Mammary epithelial cell (primary cell): ENCODE measurements at places on chromosomes 1 and 21.

DNA sequence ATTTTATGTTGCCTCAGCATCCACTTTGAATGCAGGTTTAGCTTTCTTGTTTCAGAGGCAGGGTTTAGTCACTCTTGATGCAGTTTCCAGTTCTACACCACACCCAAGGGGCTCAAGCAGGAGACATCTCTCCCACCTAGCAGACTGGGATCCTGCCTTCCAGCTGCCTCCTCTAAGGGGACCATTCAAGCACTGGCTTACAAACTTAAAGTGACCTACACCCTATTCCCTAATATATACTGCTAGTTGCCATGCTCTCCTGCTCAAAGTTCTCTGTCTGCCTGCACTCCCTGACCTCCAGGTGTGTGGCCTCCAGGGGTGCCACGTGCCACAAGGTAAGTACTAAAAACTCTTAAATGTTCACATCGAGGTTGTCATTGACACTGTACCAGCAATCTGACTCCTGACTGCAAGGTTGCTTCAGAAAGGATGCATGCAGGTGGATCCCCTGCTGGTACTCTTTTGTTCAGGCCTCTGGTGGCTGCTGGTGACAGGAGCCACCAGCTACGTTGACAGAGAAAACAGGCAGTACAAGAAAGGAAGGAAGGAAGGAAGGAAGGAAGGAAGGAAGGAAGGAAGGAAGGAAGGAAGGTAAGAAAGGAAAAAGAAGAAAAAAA, 185.9 kb downstream of the COQ8A start:
- no peak for DNase-seq

DNA sequence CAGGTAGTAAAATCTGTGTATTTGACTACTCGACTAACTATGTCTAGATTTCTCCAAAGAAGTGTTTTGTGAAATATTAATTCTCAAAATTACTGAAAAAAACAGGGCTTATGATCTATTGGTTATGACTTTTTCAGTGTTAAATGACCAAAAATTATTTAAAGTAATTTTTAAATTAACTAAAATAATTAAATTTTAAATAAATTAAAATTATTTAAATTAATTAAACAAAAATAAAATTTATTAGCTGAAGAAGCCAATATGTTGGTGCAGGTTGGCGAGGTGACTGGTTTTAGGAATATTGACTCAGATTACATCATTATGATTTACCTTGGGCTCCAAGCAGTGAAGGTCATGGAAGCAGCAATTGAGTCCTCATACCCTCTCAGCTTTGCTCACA, 483.2 kb downstream of the PTPRC start:
- no peak for DNase-seq

- DNase-seq = no peak
Observed at GRCh38 chr1:111775966-111776365, 20.3 kb downstream of the DDX20 start.

DNA sequence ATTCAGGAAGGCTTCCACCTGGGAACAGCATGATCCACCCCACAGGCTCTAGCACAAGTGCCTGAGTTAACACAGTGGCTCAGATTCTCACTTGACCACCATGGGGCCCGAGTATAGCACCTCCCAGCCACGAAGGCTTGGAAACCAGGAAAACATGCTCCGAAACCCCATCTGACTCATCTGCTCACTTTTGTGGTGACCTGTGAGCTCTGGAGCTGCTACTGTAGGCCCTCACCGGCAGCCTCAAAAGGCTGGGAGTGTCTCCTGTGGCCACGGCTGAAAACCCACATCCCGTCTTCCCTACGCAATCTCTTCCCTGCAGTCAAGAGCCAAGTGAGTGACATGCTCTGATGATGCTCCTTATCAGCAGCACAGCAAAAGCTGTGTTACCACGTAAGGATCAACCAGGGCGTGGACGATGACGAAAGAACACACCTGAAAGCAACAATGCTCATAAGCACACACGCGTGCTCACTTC, 81.4 kb downstream of the TGFBR3 start:
- peak; percentile 92 for DNase-seq

GRCh38 chr1:173038875-173039554, 11.7 kb downstream of the TNFSF18 start:
- no peak for DNase-seq

- no peak for DNase-seq
Observed at GRCh38 chr1:108819878-108820277, 37.0 kb downstream of the AKNAD1 start.

- DNase-seq = no peak
Observed at GRCh38 chr21:32007456-32007855, 134.6 kb downstream of the HUNK start.

GRCh38 chr1:221366495-221367110, 375.3 kb downstream of the DUSP10 start:
- no peak for DNase-seq

GRCh38 chr1:35261412-35262120, 6.9 kb upstream of the ZMYM4 start:
- DNase-seq = no peak

DNA sequence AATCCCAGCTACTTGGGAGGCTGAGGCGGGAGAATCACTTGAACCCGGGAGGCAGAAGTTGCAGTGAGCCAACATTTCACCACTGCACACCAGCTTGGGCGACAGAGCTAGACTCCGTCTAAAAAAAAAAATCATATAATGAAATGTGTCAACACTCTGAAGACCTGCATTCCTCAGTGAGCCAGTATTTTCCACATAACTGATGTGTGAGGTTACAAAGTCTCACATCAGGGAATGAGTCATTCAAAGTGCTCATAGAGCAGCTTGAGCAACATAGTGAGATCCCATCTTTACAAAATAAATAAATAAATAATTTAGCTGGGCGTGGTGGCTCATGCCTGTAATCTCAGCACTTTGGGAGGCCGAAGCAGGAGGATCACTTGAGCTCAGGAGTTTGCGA, 65.5 kb downstream of the CASZ1 start:
- DNase-seq = peak; percentile 86

GRCh38 chr1:56758794-56759193, 60.4 kb downstream of the FYB2 start:
- peak; percentile 2 for DNase-seq

GRCh38 chr1:11283151-11283550, 10.2 kb downstream of the UBIAD1 start:
- no peak for DNase-seq

DNA sequence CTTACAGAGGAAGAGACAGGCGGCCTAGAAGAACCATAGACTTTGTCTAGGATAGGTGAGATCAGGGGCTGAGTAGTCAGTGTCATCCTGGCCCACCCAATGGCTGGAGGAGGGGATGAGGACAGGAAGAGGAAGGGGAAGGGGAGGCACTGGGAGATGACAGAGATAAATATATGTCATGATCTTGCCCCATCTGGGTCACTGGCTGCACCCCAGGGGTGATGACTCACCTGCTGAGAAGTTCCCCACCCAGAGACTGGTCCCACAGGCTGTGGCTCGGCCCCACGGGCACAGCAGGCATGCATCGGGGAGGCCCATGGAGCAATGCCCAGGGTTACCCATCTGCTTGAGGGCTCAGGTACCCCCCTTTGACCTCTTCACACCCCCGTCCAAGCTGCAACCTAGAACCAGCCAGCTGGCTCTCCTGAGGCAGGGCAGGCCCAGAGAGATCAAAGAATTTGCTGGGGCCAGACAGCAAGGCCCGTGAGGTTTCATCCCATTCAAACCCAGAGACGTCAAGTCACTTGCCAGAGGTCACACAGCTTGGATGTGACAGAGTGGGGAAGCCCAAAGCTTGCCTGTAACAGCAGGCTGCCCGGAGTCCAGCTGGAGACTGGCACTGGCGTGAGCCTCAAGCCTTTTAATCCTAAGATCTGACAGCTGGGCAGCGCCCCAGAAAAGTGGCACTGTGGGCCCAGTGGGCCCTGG, 34.7 kb upstream of the CASZ1 start:
- DNase-seq = peak; percentile 65

DNA sequence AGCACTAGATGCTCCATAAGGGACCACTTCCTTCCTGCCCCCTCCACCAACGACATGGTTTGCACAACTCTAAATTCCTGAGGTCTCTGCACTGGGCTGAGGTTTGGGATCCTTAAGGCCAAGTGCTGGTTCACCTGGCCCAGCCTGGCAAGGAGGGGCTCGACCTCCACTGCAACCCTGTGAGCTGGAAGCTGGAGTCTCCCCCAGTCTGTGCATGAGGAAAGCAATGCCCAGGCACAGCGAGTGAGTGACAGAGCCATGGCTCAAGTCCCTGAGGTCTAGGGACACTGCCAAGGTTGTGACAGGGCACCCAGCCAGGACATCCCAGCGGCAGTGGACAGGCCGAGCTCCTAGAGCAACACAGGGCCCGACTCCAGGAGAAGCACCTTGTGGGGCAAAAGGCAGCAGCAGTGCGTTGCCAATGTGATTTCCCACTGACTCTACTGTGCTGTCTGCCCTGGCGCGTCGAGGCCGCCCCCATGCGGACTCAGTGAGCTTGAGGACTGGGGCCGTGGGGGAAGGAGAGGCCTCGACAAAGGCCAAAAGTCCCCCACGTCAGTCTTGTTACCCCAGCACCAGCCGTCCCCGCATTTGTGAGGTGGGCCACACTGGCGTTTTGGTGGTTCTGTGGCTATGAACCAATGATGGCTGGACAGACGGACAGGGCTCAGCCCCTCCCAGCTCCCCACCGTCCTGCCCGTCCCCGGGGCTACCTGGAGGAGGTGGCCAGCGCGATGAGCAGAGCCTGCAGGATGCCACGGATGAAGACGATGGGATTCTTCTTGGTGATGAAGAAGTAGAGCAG, 30.0 kb downstream of the PODN start:
- DNase-seq = no peak

DNA sequence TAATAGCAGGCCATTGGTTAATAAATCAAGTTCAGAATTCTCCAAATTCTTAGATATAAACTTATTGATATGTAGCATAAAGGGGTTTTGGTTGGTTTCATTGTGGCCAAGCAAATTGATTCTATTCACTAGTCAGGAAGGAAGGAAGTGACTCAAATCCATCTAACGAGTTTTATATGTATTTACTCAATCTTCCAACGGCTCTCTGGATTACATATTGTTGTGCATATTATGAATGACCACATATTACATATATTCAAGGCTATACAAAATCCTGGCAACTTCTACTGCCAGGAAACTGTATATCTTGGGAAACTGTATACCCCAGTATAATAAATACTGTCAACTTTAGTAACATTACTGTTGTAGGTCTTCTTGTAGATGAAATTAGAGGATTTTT, 20.1 kb upstream of the PDE4B start:
- DNase-seq = no peak

DNA sequence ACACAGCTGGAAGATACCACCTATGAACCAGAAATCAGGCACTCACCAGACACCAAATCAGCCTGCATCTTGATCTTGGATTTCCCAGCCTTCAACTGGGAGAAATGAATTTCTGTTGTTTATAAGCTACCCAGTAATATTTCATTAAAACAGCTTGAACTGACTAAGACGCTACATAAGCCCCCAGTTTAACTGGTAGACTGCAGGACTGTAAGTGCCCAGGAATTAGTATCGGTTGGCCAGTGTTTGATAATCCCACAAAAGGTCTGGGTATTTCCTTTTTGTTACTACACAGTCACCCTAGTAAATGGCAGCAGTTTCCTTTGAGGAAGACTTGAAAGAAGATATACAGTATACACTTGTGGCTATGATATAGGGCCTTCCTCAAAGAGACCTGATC, 7.3 kb upstream of the SLC35D1 start:
- no peak for DNase-seq

GRCh38 chr1:172450524-172450885, 6.6 kb upstream of the PIGC start:
- no peak for DNase-seq

DNA sequence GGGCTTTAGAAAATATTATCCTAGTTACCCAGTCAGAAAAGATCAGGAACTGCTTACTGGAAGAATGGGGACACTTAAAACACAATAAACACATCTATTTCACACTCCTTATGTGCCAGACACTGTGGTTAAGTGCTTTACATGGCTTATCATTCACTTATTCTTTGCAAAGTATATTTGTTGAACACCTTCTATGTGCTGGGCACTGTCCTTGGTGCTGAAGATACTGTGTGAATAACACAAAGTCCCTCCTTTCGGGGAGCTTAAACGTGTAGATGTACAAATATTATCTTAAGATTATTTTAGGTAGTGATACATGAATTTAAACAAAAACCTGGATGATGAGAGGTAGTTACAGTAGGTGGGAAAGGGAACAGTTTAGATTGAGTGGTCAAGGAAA, 169.3 kb downstream of the ST6GALNAC5 start:
- DNase-seq = peak; percentile 41

GRCh38 chr1:30386156-30386926, 337.0 kb downstream of the MATN1 start:
- no peak for DNase-seq

DNA sequence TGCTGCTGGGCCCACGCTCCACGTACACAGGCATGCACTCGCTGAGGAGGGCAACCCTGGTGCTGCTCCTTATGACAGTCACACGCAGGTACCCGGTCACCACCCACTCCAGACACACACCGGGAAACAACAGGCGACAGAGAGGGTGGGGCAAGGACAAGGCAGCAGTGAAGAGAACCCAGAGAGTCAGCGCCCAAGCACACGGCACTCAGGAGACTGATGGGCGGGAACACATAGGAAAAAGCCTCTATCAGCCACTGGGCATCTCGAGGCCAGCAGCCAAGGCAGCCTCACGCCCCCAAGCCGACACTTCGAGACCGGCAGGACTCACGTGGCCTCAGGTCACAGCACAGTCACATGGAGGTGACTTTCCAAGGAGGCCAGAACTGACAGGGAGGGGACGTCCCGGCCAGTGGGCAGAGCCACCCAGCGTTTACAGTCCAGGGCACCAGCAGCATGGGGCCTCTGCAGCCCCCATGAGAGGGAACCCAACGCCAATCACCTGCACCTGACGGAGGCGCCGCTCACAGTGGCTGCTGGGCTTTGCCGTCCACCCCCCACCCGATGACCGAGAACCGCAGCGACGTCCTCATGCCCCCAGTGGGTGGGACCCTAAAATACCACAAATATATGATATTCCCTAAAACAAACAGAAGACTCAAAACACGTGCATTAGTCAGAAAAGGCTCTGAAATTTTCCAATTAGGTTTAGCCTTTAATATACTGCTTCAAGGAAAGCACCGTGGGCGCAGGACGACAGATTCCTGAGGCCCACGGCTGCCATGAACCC, 19.7 kb downstream of the PTTG1IP start:
- DNase-seq = no peak

DNA sequence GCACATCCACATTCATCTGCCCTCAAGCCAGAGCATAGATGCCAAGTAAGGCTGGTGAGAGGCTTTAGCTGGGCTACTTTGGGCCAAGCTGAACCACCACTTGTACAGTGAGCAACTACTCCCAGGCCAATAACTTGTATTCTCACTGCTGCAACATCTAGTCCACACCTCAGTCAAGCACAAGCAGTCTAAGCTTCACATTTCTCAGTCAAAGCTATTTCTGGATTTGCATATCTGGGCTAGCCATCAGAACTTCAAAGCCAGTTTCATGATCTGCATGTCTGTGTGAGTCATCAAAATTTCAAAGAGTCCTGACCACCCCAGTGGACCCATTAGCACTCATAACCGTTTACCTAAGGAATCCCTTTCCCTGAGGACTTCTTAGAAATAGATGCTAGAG, 77.7 kb upstream of the DIRAS3 start:
- DNase-seq = peak; percentile 17
